SIG-M5 (cell line): ENCODE measurements at places on chromosomes 12 and 14.

DNA sequence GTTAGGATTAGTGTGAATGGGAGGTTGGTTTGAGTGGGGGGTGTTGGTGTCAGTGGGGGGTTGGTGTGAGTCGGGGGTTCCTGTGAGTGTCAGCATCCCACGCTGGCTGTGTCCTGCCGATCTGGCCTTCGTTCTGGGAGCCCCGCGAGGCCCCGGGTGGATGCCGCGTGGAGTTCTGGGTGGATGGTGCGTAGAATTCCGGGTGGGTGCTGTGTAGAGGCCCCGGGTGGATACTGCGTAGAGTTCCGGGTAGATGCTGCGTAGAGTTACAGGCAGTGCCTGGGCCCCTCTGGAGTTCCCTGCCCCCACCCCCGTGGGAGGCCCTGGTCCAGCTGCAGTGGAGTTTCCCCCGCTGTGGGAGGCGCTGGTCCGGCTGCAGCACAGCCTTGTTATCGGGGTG lies 8.7 kb downstream of the NOC4L start:
- no peak for DNase-seq

GRCh38 chr14:22105006-22105623 lies 431.5 kb upstream of the OR4E1 start:
- DNase-seq: no peak

DNA sequence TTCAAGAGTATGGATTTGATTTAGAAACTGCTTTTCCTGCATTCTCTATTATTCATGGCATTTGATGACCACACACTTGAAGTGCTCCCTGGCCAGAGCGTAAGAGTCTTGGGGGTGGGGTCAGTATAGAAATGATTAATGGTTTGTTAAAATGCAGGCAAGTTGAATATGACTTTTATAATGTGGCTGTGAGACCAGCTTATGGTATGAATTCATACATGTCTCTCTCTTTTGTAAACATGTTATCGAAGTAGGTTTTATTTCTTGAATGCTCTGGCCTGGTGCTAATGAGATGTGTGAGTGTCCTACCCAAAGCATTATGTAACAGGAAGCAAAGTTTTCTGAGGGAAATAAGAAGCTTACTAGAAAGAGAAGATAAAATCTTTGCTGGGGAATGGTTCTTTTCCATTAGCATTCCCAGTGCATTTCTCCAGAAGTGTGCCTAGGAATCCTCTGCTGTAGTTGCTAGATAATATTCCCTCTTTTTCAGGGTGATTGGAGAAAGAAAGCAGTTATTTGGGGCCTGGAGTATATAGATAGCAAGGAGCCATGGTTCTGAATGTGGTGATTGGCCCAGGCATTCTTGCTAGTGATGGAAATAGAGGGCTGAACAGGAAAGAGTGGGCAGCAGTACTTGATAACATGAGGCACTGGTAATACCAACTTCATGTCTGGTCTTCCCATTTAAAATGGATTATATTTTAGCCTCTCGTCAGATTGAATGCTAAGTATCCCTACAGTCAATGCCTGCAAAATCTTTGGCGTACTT lies 289.7 kb downstream of the RAD51B start:
- no peak for DNase-seq

- no peak for DNase-seq
Observed at GRCh38 chr14:88154926-88155325, 150.0 kb downstream of the GPR65 start.

DNA sequence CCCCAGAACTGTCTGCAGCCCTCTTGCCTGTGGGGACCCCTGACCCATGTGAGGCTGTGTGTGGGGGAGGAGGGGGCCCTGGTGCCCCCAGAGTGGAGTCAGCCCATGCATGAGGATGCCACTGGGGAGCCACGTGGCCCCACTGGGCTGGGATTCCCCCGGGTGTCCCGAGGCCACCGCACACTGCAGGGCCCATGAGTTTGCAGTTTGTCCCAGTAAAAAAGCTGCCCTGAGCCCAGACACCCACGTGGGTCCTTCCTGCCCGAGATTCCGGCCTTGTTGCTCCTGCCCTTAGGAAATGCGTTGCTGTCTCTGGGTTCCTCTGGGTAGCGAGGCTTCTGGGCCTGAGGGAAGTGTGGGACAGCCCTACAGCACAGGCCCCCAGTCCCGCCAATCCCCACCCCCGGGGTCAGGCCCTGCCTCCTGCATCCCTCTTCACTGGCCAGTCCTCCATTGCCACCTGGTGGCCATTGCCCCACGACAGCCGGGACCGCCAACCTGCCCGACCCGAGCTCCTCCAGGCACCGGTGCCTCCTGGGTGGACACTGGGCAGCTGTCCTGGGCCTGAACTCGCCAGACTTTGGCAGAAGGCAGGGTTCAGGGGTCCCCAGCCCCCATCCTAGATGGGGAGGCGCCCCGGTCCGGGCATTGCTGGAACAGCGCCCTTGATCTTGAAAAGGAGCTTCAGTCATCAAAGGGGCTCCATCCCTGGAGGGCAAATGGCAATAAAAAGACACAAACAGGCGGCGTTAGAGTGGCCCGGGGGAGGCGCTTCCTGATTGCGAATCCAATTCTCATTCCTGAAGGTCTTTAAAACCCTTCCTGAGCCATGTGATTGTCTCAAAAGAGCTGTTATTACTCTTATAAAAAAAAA lies 15.6 kb upstream of the C14orf180 start:
- DNase-seq: no peak

DNA sequence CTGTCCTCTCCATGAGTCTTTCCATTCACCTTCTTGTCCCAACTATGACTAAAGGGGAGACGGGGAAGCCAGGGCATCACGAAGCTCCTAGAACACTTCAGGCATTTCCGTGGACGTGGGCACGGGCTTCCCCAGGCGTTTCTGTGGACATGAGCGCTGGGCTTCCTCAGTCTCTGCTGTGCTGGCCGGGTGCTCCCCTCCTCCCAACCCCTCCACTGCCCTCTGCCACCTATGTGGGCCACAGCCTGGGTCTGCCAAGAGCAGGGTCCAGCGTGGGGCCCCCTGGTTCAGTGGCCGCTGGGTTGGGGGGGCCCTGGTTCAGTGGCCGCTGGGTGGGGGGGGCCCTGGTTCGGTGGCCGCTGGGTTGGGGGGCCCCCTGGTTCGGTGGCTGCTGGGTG lies 14.8 kb downstream of the HIP1R start:
- no peak for DNase-seq

GRCh38 chr14:101947577-101947903 lies 16.8 kb upstream of the DYNC1H1 start:
- no peak for DNase-seq

GRCh38 chr14:99511421-99512109 lies 30.4 kb downstream of the CCNK start:
- no peak for DNase-seq

- DNase-seq: no peak
Observed at GRCh38 chr14:94244182-94244581, 48.9 kb downstream of the SERPINA10 start.

DNA sequence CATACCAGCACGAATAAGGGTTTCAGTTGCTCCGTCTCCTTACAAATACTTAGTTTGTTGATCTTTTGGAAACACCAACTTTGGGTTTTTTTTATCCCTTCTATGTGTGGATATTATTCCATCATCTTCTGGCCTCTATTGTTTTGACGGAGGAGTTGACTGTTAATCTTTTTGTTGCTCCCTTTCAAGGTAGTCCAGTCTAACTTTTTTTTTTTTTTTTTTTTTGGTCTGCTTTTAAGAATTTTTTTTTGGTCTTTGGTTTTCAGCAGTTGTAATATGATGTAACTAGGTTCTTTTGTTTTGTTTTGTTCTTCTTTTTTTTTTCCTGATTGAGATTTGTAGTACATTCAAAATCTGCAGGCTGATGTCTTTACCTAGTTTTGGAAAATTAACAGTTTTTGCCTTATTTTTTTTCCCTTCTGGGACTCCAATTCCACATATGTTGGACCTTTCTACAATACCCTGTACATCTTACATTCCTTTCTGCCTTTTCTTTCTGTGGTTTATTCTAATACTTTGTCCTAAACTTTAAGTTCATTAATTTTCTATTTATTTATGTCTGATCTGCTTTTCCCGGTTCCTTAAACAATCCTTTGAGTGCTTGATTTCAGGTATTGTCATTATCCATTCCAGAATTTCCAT lies 54.9 kb downstream of the DNAH10 start:
- DNase-seq: no peak

DNA sequence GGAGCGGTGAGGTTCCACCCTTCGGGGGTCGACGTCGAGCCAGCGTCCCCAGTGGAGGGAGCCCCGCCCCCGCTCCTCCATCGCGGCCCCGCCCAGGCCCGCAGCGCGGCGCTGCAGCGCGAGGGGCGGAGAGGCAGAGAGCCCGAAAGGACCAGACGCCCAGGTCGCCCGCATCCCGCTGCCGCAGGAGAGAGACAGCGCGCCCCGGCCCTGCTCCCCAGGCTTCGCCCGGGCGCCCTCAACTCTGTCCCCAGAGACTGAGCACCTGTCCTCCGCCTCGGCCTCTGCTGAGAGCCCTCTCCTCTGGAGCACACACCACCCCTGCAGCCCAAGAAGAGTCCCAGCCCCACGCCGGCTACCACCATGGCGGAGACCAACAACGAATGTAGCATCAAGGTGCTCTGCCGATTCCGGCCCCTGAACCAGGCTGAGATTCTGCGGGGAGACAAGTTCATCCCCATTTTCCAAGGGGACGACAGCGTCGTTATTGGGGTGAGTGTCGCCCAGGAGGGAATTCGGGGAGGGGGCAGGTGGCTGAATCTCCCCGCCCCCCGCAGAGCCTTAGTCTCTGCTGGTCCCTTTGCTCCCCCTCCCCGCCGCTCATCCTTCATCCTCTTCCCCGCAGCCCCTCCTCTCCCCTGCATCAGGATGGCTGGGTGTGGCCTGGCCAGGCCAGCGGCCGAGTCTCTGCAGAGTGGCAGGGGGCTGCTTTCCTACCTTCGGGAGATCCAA lies at the start of gene KIF5A:
Gene KIF5A, plus strand, starts transcription at position 136 of the 732 bp plus-strand sequence. Its CDS starts 228 bp downstream, at position 364.
- no peak for DNase-seq

- no peak for DNase-seq
Observed at GRCh38 chr14:45838597-45838996, 585.6 kb upstream of the MIS18BP1 start.

DNA sequence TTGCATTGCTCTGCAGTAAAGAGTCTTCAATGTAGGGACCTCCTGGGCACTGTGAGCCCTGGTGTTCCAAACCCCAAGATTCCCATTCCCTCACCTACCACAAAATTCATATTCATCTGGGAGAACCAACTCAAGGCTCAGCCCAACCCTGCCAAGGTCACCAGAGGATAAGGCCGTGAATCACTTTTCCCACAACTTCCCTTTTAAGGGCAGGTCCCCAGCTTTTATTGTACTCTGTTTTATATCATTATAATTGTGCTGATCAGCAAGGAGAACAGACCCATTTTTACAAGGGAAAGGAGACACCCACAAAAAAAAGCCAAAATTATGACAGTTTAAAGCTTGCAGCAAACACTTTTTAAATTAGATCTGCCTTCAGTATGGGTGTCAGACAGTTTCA lies 363.0 kb upstream of the FKBP4 start:
- no peak for DNase-seq

GRCh38 chr14:85607651-85608081 lies 77.7 kb downstream of the FLRT2 start:
- peak; percentile 77 for DNase-seq

DNA sequence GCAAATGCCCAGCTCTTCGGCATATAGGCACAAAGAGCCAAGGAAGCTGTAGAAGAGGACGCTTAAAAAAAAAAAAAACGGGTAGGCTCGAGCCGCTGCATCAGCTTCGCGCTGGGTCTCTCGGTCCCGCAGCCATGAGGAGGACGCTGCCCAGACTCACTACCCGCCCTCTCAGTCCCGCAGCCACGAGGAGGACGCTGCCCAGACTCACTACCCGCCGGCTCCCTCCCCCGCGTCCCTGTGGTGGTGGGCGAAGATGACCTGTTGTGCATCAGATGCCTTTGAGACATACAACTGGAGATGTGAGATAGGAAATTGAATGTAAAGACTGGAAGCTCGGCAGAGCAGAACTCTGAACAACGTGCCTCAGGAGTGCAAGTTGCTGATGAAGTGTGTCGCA lies 11.4 kb upstream of the SPSB2 start:
- no peak for DNase-seq

GRCh38 chr14:55921511-55921910 lies 196.7 kb upstream of the PELI2 start:
- no peak for DNase-seq

GRCh38 chr12:8590842-8591545 lies 21.7 kb downstream of the AICDA start:
- peak; percentile 76 for DNase-seq

- no peak for DNase-seq
Observed at GRCh38 chr12:164207-164606, 49.8 kb downstream of the SLC6A12 start.

- DNase-seq: no peak
Observed at GRCh38 chr14:91728616-91729183, 3.2 kb downstream of the CATSPERB start.

DNA sequence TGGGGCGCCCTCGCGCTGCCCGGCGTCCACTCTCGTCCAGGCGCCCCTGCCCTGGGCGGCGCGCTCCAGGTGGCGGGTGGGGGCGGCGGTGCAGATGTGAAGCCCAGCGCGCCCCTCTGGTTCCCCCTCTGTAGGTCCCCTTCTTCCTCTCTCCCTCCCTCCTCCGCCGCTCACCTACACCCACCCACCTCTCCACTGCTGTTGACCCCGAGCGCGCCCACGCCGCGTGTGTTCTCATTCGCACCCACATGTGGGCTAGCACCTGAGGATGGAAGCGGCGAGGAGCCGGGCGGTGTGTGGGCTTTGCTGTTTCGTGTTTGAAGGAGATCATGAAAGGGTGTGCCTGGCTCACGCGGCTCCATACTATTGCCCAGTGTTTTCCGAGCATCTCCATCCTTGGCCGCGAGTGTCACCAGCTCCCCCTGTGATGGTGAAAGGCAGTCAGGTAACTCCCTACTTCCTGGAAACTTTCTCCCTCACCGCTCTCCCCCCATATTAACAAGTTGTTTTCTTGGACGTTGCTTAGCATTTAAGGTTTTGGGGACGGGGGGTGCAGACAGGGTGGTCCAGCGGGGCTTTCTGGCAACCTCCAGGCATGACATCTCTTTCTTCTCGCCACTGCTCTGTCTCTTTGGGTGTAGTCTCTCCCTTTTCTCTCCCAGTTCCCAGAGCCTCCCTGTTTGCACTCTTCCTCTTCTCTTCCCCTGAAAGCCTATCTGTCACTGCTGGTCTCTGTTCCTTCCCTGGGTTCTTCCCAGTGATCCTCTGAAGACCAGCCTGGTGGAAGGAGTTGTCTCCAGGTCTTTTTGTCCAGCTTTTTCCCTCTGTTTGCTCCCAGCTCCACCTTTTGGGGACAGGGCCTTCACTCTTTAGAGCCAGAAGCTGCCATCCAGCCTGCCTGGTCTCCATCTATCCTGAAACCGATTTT lies 1.6 kb downstream of the CACNA1C start:
- no peak for DNase-seq

- DNase-seq: no peak
Observed at GRCh38 chr14:36363704-36364103, 43.3 kb upstream of the MBIP start.

- no peak for DNase-seq
Observed at GRCh38 chr12:132354211-132354981, 25.0 kb upstream of the GALNT9 start.

GRCh38 chr14:65356327-65356836 lies 56.1 kb upstream of the FUT8 start:
- no peak for DNase-seq

DNA sequence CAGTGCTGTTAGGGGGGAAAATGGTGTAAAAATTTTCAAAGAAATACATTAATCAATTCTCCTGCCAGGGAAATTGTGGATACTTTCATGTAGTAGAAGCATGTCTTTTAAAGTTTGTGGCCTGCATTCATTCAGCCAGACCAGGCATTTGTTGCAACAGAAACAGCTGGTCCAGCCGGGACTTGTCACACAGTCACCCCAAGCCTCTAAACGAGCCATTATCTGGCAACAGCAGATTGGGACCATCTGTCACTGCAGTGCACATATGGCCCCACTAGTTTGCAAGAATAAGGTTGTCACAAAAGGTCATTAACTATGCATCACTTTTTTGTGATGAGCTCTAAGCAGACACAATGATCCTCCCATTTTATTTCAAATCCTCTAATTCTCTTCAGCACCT lies 193.9 kb downstream of the PHLDA1 start:
- DNase-seq: no peak
